Chondrocyte (in vitro differentiated cells): ENCODE measurements at places on chromosomes 12 and 14. TPM values are rescaled to one million over a fixed set of nuclear protein-coding genes. Genes with fewer than 3 reads are reported as not detected.

DNA sequence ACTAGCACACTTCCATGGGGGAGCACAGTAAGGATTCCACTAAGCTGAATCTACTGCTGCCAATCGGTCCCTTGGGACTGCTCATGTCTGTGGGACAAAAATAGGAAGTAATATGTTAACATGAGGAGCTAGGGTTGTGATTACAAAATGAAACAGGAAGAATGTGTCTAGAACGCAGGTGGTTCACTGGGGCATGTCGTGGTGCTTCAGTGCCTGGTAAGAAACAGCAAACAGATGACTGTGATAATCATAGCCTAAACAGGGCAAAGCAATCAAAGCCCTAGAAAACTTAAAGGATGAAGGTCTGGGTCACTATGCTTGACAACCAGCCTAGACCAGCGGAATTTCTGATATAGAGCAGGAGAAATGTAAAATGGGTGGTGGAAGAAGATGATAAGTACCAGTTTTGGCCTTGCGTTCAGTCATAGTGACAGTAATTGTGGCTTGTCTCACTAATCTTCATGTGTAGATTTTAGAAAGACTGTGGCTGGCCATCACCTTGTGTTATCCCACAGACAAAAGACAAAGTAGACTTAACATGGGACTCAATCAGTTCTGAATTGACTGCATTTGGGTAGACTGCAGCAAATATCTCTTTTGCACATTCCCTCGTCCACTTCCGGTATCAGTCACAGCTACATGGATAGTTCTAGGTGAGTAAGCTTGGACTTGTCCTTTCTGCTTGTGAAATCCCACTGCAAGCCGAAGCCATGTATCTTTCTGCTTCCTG is 51.4 kb downstream of the WASHC3 start:
- H3K27me3 ChIP-seq, result no peaks in the 10 kb centered on the region
- no peak overlapping the region for H3K4me3 ChIP-seq
- H3K4me1 ChIP-seq, result no peaks in the 10 kb centered on the region
- no peak overlapping the region for H3K27ac ChIP-seq
- peaks cover 8% of the 10 kb centered on the region for H3K36me3 ChIP-seq

DNA sequence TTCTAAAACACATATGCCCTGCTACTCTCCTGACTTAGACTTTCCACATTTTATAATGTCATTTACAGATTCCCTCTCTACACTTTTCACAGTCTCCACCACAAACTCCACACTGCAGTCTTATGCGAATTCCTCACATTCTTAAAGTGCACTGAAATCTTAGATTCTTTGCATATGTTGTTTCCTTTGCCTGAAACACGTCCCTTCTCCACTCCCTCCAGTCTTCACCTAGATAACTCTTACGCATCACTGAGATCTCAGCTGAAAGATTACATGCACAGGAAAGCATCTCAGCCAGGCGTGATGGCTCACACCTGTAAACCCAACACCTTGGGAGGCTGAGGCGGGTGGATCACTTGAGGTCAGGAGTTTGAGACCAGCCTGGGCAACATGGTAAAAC is 3.8 kb upstream of the ARHGAP9 start:
- peak overlapping the region; percentile 68 for H3K27ac ChIP-seq
- H3K27me3 ChIP-seq, result no peaks in the 10 kb centered on the region
- peak; percentile 7 for DNase-seq
- no peak overlapping the region for H3K4me3 ChIP-seq
- peaks cover 1% of the 10 kb centered on the region for H3K36me3 ChIP-seq
- peaks cover 23% of the 10 kb centered on the region for H3K4me1 ChIP-seq

- H3K4me1 ChIP-seq, result peaks cover 51% of the 10 kb centered on the region
- H3K27ac ChIP-seq, result no peak overlapping the region
- no peak overlapping the region for H3K4me3 ChIP-seq
- no peak for DNase-seq
These were observed 55.7 kb downstream of the ERC1 start for GRCh38 chr12:1046727-1047126.

- H3K36me3 ChIP-seq, result no peaks in the 10 kb centered on the region
- peaks cover 12% of the 10 kb centered on the region for H3K4me1 ChIP-seq
- H3K4me3 ChIP-seq, result no peak overlapping the region
- H3K27ac ChIP-seq, result no peak overlapping the region
- peak; percentile 87 for DNase-seq
These were observed 35.1 kb downstream of the CCNK start for GRCh38 chr14:99516156-99516870.

GRCh38 chr12:117356048-117356447 is 5.4 kb downstream of the NOS1 start:
- peaks cover 4% of the 10 kb centered on the region for H3K4me1 ChIP-seq
- no peaks in the 10 kb centered on the region for H3K36me3 ChIP-seq
- no peak overlapping the region for H3K4me3 ChIP-seq

DNA sequence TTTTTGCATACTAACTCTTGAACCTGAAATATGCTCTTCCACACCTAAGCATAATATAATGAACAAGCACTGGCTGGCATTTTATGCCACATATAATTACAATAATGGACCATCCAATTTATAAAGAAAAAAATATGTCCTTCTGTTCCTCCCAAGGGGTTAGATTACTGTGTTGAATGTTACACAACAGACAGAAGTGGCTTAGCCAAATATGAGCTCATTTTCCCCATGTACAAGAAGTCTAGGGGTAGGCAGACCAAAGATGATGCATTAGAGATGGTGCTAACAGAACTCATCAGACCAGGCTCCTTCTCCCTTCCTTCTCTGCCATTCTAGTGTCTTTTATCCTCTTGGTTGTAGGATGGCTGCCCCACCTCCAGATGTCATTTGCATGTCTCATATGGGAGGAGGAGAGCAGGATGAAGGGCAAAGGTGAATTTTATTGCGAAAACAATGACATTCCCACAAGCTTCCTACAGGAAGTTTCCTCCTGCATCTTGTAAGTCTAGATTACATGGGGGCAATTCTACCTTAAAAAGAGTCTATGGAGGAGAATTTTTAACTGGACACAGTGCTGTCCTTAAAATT is 43.9 kb upstream of the SLC2A13 start:
- no peaks in the 10 kb centered on the region for H3K36me3 ChIP-seq
- H3K27me3 ChIP-seq, result peaks cover 11% of the 10 kb centered on the region
- H3K4me3 ChIP-seq, result no peak overlapping the region

DNA sequence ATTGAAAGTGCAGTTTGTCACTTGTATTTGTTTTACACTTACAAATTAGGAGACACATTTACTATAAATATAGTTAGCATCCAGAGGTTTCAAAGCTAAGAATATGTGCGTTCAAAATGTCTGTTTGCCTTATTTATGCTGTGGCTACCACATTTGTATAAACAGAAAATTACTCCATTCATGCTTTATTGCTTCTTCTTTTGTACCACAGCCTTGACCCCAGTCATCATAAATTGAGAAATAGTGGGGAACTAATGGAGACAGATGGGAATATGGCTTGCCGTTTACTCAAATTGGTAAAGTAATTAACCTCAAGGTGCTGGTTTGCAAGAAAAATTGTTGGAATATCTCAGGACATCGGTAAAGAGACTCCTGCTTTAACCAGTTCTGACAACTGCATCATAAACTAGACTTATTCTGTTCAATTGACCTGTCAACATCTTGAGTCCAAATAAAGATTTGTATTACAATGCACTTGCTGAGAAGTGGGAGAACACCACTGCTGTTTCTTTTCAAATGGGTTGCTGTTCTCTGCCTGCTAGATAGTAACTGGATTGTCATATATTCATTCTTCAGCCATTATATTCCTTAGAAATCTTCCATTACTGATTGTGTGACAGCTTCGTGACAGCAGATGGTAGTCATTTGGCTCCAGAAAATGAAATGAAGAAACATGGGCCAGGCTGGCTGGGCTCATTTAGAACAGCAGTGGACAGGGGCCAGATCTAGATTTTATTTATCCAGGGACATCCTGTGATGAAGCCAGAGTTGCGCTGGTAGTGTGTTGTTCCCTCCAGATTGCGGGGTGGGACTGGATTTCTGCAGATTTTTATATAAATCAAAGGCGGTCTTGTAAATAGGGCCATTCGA is 354.4 kb downstream of the EGLN3 start:
- H3K27ac ChIP-seq, result no peak overlapping the region
- H3K27me3 ChIP-seq, result no peaks in the 10 kb centered on the region
- no peak for DNase-seq
- no peak overlapping the region for H3K4me3 ChIP-seq

- no peak overlapping the region for H3K4me3 ChIP-seq
- no peak for DNase-seq
- no peaks in the 10 kb centered on the region for H3K27me3 ChIP-seq
- H3K36me3 ChIP-seq, result no peaks in the 10 kb centered on the region
- H3K4me1 ChIP-seq, result no peaks in the 10 kb centered on the region
- H3K27ac ChIP-seq, result no peak overlapping the region
These were observed 35.2 kb downstream of the TMEM132D start for GRCh38 chr12:129868575-129868974.

GRCh38 chr14:61119006-61119405 is 138.0 kb downstream of the SLC38A6 start:
- no peak for DNase-seq
- H3K27me3 ChIP-seq, result no peaks in the 10 kb centered on the region
- peaks cover 35% of the 10 kb centered on the region for H3K4me1 ChIP-seq
- H3K36me3 ChIP-seq, result peaks cover 7% of the 10 kb centered on the region
- no peak overlapping the region for H3K27ac ChIP-seq

DNA sequence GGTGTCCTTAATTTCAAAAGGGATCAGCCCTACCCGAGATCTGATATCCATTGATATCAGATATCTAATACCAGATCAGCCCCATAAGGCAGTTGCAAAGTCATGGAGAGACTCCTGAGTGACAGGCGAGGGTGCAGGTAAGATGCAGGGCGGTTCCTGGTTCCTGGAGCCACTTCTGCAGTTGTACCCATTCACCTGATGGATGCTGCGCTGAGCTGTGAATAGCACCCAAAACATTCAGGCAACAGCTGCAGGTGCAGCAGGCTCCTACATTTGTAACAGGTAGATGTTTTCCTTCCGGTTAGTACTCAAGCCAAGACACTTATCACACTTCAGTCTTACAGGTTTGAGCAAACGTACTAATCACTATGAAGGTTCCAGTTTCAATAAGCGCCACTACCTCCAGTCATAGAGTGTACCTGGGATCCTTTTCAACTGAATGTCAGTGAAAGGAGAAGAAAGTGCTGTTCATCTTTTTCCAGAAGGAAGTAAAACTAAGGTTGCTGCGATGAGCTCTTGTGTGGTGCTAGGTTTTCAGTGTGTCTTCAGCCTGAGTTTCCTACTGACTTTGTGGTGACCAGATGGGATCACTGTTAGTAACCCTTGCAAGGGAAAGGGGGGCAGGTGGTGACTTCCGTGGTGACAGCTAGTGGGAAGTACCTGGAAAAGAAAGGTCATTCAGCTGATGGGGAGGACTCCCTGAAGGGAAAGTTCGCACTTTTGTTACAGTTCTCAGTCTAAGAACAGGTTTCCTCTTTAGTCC is 1.9 kb downstream of the ATP6V0A2 start:
- no peak for DNase-seq
- peak overlapping the region; percentile 54 for H3K27ac ChIP-seq
- peak overlapping the region; percentile 87 for H3K4me3 ChIP-seq
- H3K27me3 ChIP-seq, result no peaks in the 10 kb centered on the region

GRCh38 chr14:72699852-72700257 is 194.0 kb downstream of the DPF3 start:
- H3K27ac ChIP-seq, result peak overlapping the region; percentile 80
- peaks cover 19% of the 10 kb centered on the region for H3K4me1 ChIP-seq
- H3K36me3 ChIP-seq, result no peaks in the 10 kb centered on the region
- H3K4me3 ChIP-seq, result no peak overlapping the region
- no peak for DNase-seq
- no peaks in the 10 kb centered on the region for H3K27me3 ChIP-seq

GRCh38 chr12:92912672-92913071 is 16.4 kb downstream of the EEA1 start:
- H3K4me3 ChIP-seq, result no peak overlapping the region
- H3K36me3 ChIP-seq, result peaks cover 2% of the 10 kb centered on the region
- peaks cover 22% of the 10 kb centered on the region for H3K4me1 ChIP-seq
- no peak overlapping the region for H3K27ac ChIP-seq
- no peak for DNase-seq
- no peaks in the 10 kb centered on the region for H3K27me3 ChIP-seq

DNA sequence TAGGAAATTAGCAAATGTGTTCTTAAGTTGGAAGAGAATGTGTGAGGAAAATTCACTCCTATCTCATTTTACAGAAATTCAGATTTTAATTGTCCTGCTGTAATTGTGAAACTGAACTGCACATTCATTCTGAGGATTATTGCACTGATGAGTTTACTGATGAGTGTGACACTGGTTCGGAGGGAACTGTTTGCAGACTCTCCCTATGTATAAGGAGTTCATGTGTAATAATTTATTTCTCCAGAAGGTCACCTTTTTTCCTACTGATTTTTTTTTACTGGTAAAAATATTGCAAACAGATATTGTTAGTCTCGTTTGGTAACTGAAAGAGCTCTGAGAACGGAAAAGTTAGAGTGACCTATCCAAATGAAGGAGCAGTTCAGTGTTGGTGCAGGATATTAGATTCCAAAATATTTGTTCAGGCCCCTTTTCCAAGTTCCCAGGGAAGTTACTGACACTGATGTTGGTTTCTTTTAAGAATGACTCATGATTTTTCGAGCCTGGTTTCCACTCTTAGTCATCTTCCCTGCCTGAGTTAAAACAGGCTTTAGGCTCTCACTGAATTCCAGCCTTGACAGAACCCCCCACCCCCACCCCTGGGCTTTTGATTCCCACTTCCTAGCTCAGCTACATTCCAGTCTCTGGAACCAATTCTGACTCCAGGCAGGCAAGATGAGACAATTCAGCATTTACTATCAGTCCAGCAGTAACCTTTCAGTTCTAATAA is 18.4 kb downstream of the ANO6 start:
- H3K4me1 ChIP-seq, result peaks cover 75% of the 10 kb centered on the region
- H3K4me3 ChIP-seq, result peak overlapping the region; percentile 48
- peaks cover 1% of the 10 kb centered on the region for H3K36me3 ChIP-seq
- DNase-seq, result no peak

GRCh38 chr12:117047810-117048584 is 51.2 kb downstream of the TESC start:
- DNase-seq, result no peak
- peaks cover 38% of the 10 kb centered on the region for H3K4me1 ChIP-seq
- peaks cover 5% of the 10 kb centered on the region for H3K27me3 ChIP-seq
- H3K27ac ChIP-seq, result peak overlapping the region; percentile 98

- H3K4me1 ChIP-seq, result peaks cover 8% of the 10 kb centered on the region
- H3K4me3 ChIP-seq, result no peak overlapping the region
- no peak overlapping the region for H3K27ac ChIP-seq
- DNase-seq, result no peak
- peaks cover 4% of the 10 kb centered on the region for H3K36me3 ChIP-seq
- no peaks in the 10 kb centered on the region for H3K27me3 ChIP-seq
These were observed 115.1 kb downstream of the TSHR start for GRCh38 chr14:81070511-81070910.

- no peak for DNase-seq
- peaks cover 7% of the 10 kb centered on the region for H3K4me1 ChIP-seq
- H3K36me3 ChIP-seq, result no peaks in the 10 kb centered on the region
These were observed 62.8 kb upstream of the EGLN3 start for GRCh38 chr14:34013721-34014060.

- H3K36me3 ChIP-seq, result no peaks in the 10 kb centered on the region
- no peaks in the 10 kb centered on the region for H3K27me3 ChIP-seq
- no peak overlapping the region for H3K27ac ChIP-seq
- no peak for DNase-seq
These were observed 138.1 kb upstream of the NTF3 start for GRCh38 chr12:5293773-5294172.

GRCh38 chr12:120684523-120684932 is 2.4 kb upstream of the MLEC start:
- H3K4me3 ChIP-seq, result no peak overlapping the region
- H3K4me1 ChIP-seq, result peaks cover 20% of the 10 kb centered on the region
- no peaks in the 10 kb centered on the region for H3K36me3 ChIP-seq
- no peaks in the 10 kb centered on the region for H3K27me3 ChIP-seq

The C12orf50 gene
- total RNA-seq, result 0.31 TPM in 1 of 3 replicates, not detected in the others

The ALDH2 gene
- total RNA-seq, result 42.0 to 73.8 TPM (median 73.3 TPM) in 3 replicates

The TMEM63C gene
- 7.6 to 10.3 TPM (median 8.7 TPM) in 3 replicates for total RNA-seq

The PSEN1 gene
- total RNA-seq, result 51.1 to 58.6 TPM (median 58.5 TPM) in 3 replicates

The ALG10 gene
- total RNA-seq, result 4.5 to 7.5 TPM (median 5.9 TPM) in 3 replicates

The CLEC2A gene
- 0.62 to 0.67 TPM in 2 of 3 replicates, not detected in the other for total RNA-seq
